ENCODE measurements at places on chromosomes 16 and 17.

GRCh38 chr17:18981642-18982424 is 22.7 kb downstream of the FAM83G start:
- no peak for DNase-seq

DNA sequence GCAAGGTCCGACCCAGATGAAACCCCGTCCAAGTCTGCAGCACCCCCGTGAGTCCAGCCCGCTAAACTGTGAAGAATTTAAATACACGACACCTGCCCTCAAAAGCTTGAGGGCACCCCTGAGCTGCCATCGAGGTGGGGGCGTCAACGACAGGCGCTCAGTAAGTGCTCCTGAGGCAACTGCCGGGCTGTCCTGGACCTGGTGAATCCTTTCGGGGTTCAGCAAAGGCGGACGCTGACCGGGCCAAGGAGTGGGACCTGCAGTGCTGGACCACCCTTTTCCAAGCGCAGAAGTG is 512 bp upstream of the ENDOV start:
- DNase-seq: no peak

- DNase-seq: no peak
These were observed 71.2 kb upstream of the CDYL2 start for GRCh38 chr16:80875616-80876015.

- no peak for DNase-seq
These were observed 2.6 kb downstream of the ADAP2 start for GRCh38 chr17:30924341-30924740.

GRCh38 chr16:17031484-17032268 is 439.1 kb downstream of the XYLT1 start:
- no peak for DNase-seq

DNA sequence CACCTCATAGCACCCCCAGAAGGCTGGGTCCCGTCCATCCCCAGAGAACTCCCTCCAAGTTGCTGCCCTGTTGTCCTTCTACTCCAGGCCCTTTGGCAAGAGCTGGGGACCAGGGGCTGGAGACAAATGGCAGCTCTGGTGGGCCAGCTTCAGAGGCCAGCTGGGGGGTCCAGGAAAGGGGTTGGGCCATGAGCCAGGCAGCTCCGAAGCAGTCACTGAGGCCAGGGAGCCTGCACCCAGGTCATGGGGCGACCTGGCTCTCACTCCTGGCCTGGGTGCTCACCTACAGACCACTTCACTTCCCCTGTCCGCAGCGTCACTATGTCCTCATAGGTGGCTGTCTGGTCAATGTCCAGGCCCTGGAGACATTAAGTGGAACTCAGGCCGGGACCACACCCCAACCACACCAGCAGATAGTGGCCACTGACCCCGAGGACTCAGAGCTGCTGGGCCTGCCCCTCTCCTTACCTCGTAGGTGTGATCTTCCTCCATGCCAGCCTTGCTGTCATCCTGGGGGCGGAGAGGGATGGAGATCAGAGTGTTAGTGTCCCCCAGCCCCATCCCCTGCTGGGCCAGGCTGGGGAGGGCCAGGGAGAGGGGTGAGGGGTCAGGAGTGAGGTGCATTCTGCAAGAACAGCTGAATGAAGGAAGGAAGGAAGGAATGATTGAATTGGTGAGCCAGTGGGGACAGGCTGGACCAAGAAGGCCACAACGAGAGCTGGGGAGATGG is 3.0 kb downstream of the CD79B start:
- no peak for DNase-seq

- no peak for DNase-seq
These were observed 3.1 kb upstream of the CORO7 start for GRCh38 chr16:4419402-4419959.

DNA sequence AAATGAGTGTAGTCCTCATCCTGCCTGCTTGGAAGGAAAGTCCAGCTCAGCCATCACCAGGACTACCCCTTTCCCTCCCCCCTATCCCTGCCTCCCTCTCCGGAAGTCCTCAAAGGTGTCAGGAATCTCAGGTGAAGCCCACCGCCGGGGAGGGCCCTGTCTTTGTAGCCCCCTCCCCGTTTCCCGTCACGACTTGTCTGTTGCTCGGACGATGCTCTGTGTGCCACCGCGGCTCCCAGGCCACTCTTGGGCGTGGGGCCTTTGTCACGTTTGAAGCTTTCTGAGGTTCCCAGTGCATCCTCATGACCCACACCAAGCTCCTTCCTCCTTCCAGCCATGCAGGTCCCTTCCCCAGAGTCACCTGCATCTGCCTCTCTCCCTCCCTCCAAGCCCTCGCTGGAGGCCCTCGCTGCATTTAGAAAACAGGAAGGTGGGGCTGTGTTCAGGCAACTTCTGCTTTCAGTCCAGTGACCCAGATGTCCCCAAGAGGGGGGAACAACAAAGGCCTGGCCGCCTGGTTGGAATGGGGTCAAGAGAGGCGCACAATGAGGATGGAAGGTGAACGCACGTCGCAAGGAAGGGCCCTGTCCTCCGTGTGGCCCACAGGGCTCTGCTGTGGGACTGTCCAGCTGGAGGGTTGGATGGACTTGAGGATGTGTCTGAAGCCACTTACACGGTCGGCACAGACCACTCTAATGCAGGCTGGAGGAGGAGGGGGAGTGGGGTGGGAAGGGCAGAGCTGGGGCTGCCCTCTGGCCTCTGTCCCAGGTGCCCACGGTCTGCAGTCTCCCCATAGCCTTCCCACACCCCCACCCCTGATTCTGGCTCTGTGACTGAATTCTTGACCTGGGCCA is 59.9 kb downstream of the OR1D5 start:
- no peak for DNase-seq

- DNase-seq: no peak
These were observed 100.4 kb upstream of the FA2H start for GRCh38 chr16:74874912-74875546.

DNA sequence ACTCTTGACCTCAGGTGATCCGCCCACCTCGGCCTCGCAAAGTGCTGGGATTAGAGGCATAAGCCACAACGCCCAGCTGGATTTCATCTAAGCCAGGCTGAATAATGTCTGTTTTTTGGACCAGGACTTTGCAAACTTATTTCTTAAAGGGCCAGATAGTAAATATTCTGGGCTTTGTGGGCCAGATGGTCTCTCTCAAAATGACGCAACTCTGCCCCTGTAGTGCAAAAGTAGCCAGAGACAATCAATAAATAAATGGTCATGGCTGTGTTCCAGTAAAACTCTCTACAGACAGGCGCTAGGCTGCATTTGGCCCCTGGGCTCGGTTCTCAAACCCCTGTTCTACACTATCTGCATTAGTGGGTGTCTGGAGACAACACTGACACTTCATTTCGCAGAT is 121.9 kb upstream of the CDH13 start:
- DNase-seq: no peak

DNA sequence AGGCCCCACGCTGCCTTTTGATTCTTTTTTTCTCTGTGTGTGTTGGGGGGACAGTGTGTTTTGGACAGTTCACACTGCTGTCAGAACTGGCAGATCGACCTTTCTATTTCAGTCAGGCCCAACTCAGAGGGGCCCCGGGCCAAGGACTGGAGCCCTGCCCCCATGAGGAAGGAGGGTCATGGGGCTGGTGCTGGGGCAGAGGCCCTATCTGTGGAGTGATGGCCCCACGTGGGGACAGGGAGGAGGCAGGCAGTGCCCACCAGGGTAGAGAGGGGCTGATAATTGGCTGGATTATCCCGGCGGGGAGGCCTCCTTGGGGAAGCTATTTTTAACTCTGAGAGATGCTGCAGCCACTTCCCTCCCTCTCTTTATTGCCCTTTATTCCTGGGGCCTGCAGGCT is 5.7 kb upstream of the KCNJ12 start:
- DNase-seq: no peak

DNA sequence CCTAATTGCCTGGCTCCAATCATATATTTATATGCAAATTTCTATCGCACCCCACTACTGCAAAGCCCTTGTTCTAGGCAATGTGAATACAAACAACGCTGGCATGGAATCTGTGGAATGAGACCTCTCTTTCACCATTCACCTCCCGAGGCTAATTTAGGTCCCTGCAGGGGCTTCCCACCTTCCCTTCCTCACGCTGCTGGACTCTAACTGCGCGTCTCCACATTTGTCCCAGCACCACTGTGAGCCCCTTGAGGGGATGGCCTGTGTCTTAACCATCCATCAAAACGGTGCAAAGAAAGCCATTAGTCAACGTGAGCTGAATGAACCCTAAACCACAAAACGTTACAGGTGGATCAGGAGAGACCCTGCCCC is 1.6 kb downstream of the TMEM114 start:
- no peak for DNase-seq

DNA sequence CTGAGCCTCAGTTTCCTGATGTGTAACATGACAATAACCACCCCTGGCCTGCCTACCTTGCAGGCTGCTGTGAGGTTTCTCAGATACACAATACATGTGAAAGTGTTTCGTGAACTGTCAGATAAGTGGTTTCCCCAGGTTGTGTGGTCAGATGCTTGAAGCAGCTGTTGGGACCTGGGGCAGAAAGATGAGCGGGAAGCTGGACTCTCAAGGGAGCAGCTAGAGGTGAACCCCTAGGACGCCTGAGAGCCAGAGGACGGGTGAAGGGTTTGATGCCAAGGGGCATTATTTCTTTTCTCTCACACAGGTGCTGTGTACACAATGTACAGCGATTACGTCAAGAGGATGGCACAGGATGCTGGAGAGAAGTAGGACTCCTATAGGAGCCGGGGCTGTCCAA is 2.3 kb downstream of the HIGD1B start:
- DNase-seq: no peak

All from stimulated activated CD8-positive, alpha-beta memory T cell treated with anti-CD3 and anti-CD28 coated beads, Interleukin-2, amount 100 ng/mL, for 1 hour (primary cell).